Right lobe of liver (tissue), 6 donors: ENCODE measurements at places on chromosomes 12 and 14.

- DNase-seq, result no peak
These were observed 40.5 kb downstream of the VEZT start for GRCh38 chr12:95258151-95258550.

DNA sequence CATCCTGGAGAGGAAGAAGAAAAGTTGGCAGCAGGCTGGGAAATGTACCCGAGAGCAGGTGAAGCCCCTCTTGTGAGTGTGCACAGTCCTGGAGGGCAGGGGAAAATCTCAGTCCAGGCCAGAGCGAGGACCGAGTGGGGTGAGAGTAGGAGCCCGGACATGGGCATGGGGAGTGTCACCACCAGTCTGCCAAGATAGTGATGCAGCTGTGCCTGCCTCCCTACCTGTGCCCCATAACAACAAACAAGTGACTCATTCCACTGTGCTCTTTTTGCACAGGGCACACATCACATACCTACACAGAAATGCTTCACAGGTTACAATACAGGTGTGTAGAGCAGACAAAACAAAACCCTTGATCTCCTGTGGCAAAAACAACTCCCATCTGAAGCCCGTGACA is 205.9 kb upstream of the PELI2 start:
- no peak for DNase-seq

DNA sequence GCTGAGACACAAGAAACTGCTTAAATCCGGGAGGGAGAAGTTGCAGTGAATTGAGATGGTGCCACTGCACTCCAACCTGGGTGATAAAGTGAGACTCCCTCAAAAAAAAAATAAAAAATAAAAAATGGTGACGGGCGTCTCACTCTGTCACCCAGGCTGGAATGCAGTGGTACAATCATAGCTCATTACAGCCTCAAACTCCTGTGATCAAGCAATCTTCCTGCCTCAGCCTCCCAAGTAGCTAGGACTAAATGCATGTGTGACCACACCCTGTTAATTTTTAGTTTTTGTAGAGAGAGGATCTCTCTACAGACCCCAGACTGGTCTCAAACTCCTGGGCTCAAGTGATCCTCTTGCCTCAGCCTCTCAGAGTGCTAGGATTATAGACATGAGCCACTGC is 9.1 kb downstream of the SNX6 start:
- DNase-seq, result no peak

- peak; percentile 74 for DNase-seq
These were observed 40.8 kb downstream of the GPR65 start for GRCh38 chr14:88045705-88046104.

- no peak for DNase-seq
These were observed 123.0 kb downstream of the PLXNC1 start for GRCh38 chr12:94271351-94271750.
